Ovary (tissue), 10 donors: ENCODE measurements at places on chromosomes 1 and 21. TPM values are rescaled to one million over a fixed set of nuclear protein-coding genes. Genes with fewer than 3 reads are reported as not detected.

GRCh38 chr1:198387587-198387986, 152.9 kb downstream of the ATP6V1G3 start:
- no peak overlapping the region for H3K4me3 ChIP-seq
- no peaks in the 10 kb centered on the region for H3K4me1 ChIP-seq
- no peaks in the 10 kb centered on the region for H3K27me3 ChIP-seq
- no peak for DNase-seq

The MFAP2 gene
- total RNA-seq: 49.0 TPM

The RPTN gene
- not detected for total RNA-seq

The SH3D21 gene
- total RNA-seq: 12.5 TPM

GRCh38 chr1:145716641-145717345, 2.5 kb upstream of the CD160 start:
- H3K4me3 ChIP-seq: no peak overlapping the region
- H3K27ac ChIP-seq: no peak overlapping the region
- H3K36me3 ChIP-seq: no peaks in the 10 kb centered on the region
- peaks cover 3% of the 10 kb centered on the region for H3K4me1 ChIP-seq
- no peaks in the 10 kb centered on the region for H3K27me3 ChIP-seq
